Fibroblast of skin of abdomen (primary cell): ENCODE measurements at places on chromosomes 2 and 18.

- DNase-seq = no peak
These were observed 197.5 kb downstream of the LTBP1 start for GRCh38 chr2:33144243-33144642.

- peak; percentile 16 for DNase-seq
These were observed 28.2 kb upstream of the GIGYF2 start for GRCh38 chr2:232668805-232669444.

GRCh38 chr2:158993721-158994587 lies 25.5 kb downstream of the TANC1 start:
- DNase-seq = peak; percentile 13

DNA sequence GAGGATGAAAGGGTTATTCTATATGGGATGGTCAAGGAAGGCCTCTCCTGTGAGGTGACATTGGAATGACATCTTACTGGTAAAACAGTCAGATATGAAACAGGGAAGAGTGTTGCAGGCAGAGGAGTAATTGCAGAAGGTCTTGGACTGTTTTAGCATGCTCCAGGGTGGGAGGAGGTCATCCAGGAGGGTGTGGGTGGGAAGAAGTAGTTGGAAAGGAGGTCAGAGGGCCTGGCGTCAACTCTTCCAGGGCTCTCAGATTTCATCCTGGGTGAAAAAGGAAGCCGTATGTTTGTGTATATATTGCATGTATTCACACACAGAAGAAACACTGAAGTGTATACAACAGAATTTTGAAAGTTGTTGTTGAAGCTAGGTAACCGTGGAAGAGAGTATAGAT lies 48.2 kb downstream of the ATP9B start:
- no peak for DNase-seq

DNA sequence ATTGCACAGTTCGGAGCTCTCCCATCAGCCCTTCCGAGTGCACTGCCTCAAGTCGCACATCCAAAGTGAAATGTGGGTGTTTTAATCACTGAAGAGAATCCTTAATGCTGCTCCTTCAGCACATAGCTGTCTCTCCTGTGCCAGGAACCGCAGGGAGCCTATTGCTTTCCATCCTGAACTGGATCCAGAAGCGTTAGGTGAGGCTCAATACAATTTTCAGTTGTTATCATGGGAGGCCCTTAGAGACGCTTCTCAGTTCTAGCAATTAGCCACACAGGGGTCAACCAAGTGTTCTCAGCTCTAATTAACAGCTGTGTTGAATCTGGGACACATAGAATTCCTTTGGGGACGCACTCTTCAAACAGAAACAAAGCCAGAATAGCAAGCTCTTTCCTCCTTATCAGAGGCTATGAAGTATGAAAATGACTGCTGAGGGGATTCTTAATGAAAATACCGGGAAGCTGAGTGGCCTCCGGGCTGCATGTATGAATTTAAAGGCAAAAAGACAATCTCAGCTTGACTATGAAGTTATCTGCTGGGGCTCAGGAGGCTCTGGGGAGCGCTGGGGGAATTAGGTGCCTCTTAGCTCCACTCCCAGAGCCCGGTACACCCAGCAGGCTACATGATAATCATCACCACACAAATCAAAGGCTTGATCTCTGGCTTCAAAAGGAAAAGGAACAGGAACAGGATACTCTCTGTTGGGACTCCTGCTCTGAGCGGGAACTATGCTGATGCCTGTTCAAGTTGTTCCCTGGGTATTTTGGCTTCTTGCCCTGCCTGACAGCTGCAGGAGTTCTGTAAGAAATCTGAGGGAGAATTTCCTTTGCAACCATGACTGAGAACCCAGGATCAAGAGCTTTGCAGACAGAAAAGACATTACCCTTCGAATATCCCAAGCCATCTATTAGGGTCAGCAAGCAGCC lies 55.4 kb upstream of the NCOA1 start:
- DNase-seq = peak; percentile 78

DNA sequence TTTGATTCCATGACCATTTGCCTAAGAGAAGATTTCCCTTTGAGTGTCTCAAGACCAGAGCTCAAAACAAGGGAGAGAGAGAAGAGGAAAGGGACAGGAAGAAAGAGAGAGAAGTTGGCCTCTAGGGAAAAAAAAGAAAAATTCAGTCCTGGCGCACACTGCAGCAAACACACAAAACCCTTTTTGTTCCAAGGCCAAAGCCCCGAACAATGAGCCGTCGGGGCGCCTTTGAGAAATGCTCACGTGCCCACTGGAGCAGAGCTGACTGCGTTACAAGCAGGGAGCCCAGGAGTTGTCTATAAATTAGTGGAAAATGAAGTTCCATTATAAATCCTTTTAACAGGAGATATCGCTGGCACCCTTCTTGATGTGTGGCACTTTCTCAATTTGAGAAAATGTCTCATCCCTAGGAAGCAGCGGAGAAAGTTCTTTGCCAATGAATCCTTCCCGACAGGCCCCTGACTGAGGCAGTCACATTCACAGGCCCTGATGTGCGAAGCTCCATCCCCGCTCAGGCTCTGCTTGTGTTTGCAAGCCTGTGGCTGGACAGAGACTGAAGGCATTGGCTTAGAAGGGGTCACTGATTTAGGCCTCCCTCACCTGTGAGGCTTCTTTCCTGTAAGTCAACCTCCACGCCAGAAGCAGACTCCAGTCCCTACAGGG lies 32.1 kb upstream of the NCKAP5 start:
- DNase-seq = no peak

GRCh38 chr2:43356774-43357173 lies 130.4 kb upstream of the ZFP36L2 start:
- peak; percentile 69 for DNase-seq

GRCh38 chr2:236874866-236875481 lies 210.7 kb upstream of the COPS8 start:
- DNase-seq = no peak

DNA sequence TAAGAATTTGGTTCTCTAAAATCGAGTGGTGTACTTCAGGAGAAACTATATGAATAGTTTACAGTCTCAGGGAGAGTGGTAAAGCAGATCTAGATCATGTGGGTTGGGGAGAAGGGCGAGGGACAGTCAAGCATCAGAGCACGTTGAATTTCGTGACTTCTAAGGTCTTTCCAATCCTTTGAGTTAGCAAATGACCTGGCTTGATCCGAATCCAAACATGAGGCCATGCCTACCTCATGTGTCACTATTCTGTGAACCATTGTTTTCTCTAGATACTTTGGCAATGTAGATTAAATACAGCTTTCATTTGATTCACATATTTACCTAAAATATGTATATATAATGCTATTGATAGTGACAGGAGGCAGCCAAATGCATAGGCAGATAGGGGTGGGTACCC lies 674.9 kb downstream of the NYAP2 start:
- DNase-seq = no peak

DNA sequence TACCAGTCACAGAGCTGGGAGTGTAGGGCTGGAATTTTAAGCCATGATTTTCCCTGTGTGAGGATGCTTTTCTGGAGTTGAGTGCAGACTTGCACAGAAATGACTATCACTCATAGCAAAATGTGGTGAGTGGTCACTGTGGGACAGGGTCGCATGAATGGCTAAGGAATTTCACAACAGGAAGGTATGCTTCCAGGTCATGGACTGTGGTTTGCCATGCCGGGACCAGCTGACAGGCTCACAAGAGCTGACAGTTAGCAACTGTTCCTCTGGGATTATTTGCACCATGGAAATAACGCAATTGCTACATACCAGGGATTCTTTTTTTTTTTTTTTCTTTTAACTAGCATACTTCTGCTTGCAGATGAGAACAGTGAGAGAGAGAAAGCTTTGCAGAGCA lies 3.8 kb upstream of the UXS1 start:
- DNase-seq = peak; percentile 96

GRCh38 chr18:7822435-7823331 lies 255.6 kb downstream of the PTPRM start:
- no peak for DNase-seq

DNA sequence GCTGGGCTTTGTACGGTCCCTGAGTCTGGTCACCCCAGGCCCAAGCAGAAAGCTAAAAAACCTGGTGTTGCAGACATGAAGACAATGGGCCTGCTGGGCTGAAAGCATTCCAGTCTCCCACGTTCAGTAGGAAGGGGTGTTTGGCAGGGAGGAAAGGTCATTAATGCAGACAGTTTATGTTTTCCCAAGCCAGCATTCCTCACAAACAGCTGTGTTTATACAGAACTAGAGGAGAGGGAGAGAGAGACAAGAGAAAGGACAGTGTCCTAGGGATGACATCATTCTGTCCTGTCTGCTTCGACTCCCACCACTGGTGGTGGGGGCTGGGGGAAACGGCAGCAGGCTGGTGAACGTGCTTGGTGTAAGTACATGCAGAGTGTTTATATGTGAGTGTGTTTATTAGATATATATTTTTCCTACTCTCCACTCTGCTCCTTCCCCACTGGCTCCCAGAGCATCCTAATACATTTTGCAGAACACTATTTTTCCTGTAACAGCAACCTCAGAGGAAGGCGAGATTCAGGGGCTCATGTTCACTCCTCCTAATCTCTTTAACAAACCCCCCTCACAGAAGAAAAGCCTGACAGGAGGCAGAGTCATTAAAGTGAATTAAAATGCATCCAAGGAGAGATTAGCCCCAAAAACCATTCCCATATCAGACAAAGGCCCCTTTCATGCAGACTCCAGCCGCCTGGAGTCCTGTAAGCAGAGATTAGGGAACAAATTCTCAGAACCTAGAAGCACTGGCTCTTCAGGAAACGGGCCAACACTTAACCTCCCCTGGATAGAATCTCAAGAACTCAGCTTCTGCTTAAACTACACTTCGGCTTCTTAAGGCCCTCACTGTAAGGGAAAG lies 380.4 kb downstream of the TNS1 start:
- DNase-seq = peak; percentile 73

DNA sequence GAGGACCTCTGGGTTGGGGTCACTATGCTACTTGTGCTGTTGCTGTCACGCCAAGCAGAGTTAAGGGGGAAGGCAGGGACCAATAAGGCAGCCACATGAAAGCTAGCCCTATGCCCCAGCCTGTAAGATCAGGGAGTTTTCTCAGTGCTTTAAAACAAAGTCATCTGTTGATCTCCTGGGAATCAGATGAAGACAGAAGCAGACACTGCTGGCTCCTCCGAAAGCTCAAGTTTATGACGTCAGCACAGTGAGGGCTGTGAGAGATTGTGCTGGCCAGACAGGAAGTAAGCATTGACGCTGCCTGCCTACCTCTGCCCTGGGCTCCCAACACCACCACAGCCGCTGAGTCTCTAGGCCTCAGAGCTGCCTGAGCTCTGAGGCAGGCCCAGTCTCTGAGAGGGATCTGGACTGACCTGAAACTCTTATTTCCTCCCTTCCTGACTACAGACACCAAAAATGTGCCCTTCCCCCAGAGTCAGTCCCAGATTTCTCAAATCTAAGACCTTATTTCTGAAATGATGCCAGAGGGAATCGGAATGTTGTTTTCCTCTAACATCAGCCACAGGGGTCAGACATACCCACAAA lies 118.1 kb upstream of the EPAS1 start:
- peak; percentile 95 for DNase-seq

GRCh38 chr2:127078666-127079270 lies 28.2 kb downstream of the BIN1 start:
- DNase-seq = peak; percentile 29

- DNase-seq = no peak
These were observed 3.2 kb upstream of the ANKRD53 start for GRCh38 chr2:70975237-70975636.

DNA sequence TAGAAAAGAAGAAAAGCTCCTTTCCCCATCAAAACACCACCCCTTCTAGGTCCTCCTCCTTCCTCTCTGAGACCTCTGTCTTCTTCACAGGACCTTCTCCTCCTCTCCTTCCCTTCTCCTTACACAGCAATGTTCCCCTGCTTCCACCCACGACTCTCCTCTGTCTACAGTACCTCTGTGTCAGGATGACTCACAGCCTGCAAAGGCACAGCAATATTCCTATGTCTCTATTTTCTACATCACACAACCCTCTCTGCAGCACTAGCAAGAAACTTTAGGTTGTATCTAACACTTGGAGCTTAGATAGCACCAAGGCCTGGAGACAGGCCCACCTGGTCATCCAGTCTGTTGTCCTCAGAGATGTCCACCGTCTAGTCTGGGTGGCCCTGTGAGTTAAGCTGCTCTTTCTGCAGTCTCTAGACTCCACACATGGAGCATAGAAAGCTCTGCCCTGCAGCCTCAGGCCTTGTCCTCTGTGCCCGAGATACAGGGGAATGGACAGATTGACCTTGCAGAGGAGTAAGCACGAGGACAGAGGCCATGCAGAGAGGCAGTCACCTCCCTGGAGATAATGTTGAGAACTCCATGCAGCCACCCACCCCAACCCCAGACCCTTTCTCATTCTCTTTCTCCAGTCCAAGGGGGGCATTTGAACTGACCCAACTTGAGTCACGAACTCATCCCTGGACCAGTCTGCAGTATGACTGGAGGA lies 212.0 kb downstream of the TNS1 start:
- DNase-seq = peak; percentile 64

- DNase-seq = peak; percentile 4
These were observed 58.3 kb downstream of the LAMA1 start for GRCh38 chr18:7059276-7059675.

DNA sequence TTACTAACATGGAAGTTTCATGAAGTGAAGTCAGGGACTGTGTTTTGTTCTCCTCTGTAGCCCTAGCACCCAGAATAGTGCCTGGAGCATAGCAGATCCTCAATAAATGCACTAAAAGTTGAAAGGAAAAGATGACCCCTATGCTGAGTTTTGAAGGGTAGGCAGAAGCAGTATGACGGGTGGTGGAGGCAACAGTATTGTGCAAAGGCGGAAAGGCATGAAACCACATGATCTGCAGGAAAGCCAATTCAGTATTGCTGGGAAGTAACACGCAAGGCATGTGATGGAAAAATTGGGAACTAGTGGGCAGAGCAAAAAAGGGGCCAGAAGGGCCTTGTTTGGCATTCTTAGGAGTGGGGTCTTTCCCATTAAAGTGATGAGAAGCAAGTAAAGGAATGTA lies 23.1 kb downstream of the DTNB start:
- no peak for DNase-seq

DNA sequence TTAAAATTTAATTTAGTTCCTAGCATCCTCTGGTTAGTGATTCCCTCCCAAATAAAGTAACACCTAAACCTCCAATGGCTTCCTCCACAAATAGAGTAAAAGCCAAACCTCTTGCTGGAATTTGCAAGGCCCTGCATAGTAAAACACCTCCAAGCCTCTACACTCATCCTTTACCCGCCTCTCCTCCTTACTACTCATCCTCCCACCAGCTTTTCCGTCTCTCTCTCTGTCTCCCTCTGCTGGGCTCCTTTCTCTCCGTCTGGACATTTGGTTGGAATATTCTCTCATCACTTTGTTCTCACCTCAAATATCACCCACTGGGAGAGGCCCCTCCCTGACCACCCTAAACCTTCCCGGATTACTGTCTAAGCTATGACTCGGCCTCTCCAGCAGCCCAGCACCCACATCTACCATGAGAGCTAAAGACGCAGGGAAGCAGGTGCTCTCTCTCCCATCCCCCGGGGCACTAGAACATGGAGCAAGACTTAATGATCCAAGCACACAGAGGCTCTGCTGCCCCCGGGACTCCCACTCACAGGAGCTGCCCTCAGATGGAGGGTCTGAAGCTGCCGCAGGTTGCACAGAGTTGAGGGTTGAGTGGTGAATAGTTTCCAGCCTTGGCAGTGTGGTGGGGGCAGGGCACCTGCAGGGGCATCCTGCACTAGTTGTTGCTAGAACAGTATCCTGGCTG lies 167.2 kb downstream of the FBXO15 start:
- peak; percentile 21 for DNase-seq

DNA sequence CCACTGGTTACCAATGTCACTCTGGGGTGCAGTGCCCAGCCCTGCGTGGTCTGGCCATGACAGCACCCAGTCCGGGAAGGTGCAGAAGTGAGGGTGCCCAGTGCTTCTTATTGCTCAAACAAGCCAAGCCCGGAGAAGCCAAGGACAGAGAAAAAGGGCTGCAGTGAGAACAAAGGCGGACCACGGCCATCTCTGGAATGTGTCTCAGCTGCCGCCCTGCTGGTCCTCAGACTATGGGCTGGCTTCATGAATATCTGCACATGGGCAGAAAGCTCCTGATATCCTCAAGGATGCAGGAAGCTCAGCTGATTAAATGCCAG lies 28.7 kb downstream of the COPS9 start:
- DNase-seq = no peak
